ENCODE measurements at places on chromosomes 16 and 17.

GRCh38 chr17:1174263-1174880 is 5.4 kb downstream of the ABR start:
- no peak for DNase-seq

DNA sequence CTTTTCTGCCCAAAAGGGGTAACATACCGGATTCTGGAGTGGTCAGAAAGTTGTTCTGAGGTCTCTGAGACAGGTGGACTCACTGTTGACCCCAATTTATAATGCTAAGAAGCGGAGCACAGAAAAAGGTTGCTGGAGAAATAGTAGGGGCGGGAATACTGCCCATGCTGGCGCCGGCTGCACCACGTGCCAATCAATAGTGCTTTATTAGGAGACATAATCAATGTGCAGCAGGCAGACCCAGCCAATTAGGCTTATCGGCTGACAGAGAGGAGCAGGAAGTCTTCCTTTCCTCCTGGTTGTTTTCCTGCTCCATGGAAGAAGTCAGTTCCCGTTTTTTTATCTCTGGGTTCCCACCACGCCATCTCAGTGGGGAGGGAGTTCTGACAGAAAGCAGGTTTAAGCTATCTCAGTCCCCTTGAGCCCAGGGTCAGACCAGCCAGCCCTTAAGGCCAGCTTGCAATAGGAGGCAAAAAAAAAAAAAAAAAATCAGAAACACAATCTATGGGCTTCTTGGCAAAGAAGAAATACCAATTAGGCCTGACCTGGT is 68.2 kb upstream of the IRX6 start:
- no peak for DNase-seq

- no peak for DNase-seq
Measured at GRCh38 chr17:80833952-80834892, 157.4 kb upstream of the CHMP6 start.

DNA sequence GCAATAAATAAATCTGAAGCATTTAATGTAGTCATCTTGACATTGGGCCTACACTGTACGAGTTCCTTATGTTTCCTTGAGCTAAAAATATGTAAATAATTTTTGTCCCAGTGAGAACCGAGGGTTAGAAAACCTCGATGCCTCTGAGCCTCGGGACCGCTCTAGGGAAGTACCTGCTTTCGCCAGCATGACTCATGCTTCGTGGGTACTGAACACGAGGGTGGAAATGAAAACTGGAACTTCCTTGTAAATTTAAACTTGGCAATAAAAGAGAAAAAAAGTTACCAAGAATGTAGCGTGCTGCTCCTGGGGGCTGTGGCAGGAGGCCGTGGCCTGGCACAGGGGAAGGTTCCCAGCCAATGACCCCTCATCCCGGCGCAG is 74.1 kb downstream of the SOCS1 start:
- DNase-seq, result peak; percentile 57

- DNase-seq, result no peak
Measured at GRCh38 chr17:75684924-75685323, 17.8 kb downstream of the SAP30BP start.

GRCh38 chr16:47881574-47881973 is 274.2 kb downstream of the ABCC12 start:
- no peak for DNase-seq

- DNase-seq, result no peak
Measured at GRCh38 chr17:76535788-76536510, 1.6 kb downstream of the CYGB start.

- no peak for DNase-seq
Measured at GRCh38 chr17:63987221-63988126, 10.7 kb upstream of the PRR29 start.

- DNase-seq, result no peak
Measured at GRCh38 chr16:85026703-85027102, 892 bp upstream of the KIAA0513 start.

DNA sequence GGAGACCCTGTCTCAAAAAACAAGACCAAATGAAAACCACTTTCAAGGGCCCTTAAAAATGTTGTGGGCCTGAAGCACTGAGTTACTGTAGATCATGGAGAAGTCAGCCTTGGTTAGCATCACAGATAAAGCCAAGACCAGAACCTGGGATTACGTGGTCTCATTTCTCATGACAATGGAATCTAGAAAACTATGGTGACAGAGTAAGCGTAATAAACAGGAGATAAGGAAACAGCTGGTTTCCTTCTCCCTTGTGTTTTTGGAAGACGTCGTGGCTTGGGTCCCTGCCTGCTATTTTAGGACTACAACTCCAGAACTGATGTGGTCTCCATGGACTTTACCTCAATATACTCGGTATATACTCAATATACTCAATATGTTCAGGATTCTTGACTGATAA is 180.7 kb upstream of the ZFHX3 start:
- DNase-seq, result no peak

DNA sequence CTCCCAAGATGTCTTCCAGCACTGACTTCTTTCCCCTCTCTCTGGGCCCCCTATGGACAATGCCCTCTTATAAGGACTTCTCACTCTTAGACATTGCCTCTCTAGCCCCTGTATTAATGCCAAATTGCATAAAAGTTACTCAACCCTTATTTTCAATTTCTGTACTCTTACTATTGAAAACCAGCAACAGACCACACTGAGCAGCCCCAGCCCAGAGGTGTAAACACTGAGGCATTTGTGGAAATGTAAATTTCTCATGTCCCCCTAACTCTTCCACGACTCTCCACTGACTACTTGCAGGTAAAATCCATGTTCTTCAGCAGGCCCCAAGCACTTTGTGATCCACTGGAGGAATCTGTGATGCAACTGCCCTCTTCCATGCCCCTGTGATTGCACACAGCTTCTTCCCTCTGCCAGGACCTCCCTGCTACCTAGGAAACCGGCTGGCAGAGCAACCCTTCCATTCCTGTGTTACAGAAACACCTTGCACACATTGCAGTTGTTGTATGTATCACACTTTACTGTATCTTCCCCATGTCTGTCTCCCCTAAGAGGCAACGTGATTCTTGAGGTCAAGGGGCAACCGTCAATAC is 4.4 kb downstream of the N4BP1 start:
- DNase-seq, result no peak

DNA sequence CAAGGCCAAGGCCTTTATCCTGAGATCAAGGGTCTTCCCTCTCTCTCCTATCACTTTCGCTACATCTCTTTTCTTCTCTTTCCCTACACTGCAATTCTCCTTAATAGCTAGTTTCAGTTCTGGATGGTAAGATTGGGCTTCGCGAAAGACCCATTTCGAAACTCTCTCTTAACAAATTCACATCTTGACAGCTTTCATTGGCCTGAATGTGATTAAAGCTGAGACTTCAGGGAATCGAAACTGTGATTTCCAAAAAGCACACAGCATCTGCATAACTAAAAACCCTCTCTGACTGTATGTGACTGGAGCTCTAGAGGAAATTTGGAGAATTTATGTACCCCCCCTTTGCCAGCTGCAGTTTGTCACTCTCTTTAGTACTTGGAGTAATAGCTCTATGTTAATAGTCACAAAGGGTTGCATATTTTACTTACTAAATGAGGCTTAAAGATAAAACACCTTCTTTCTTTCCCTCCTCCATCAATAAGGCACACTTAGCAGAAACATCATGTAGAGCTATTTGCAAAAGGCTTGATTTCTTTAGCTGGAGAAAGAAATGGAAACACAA is 105.3 kb upstream of the FAM20A start:
- no peak for DNase-seq

- no peak for DNase-seq
Measured at GRCh38 chr17:73043686-73044581, 48.6 kb downstream of the SLC39A11 start.

DNA sequence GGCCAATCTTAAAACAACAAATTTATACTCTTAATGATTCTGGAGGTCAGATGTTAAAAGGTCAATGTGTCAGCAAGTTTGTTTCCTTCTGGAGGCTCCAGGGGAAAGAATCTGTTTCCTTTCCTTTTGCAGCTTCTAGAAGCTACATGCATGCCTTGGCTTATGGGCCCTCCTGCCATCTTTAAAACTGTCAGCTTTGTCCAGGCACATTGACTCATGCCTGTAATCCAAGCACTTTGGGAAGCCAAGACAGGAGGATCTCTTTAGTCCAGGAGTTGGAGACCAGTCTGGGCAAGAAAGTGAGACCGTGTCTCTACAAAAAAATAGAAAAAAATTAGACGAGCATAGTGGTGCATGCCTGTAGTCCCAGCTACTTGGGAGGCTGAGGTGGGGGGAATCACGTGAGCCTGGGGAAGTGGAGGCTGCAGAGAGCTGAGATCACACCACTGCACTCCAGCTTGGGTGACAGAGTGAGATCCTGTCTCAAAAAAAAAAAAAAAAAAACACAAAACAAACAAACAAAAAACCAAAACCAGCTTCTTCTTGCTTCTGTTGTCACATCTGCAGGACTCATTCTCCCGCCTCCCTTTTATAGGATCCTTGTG is 58.3 kb downstream of the NOS2 start:
- DNase-seq, result no peak

GRCh38 chr17:77609553-77610517 is 348.7 kb upstream of the TNRC6C start:
- peak; percentile 72 for DNase-seq
